ENCODE measurements at places on chromosomes 4 and X.

- DNase-seq, result no peak
Observed at GRCh38 chr4:13601048-13601447, 26.5 kb downstream of the BOD1L1 start.

DNA sequence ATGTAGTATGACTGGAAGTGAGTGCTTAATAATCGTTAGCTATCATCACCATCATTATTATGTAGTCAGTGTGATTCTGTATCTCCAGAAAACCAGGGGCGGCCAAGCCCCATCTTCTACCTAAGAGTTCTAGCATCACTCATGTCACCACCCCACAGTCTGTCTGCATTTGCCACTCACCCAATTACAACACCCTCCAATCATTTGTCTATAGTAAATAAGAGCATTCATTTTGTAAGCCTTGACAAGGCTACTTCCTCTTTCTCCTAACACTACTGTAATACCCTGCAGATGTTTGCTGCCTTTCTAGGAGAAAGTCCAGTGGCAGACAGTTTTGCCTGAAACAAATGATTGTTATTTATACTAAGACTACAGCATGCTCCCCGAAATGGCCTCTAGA, 15.8 kb upstream of the IL21 start:
- DNase-seq, result no peak

- DNase-seq, result no peak
Observed at GRCh38 chr4:53014881-53015280, 152.8 kb downstream of the RASL11B start.

DNA sequence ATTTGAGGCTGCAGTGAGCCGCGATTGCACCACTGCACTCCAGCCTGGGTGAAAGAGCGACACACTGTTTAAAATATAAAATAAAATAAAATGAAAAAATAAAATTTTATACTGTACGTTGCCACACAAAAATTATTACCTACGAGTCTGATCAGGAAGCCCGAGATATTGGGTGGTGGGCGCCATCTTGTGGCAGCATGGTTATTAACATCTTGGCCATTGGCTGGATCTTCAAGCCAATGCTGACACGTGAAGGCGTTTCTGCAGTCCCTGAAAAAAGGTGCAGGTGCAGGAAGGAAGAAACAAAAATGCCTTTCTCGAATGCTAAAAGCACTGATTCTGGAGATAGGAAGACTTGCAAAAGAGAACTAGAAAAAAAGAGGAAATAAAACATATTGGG, 4.9 kb upstream of the TLR8 start:
- no peak for DNase-seq

GRCh38 chr4:954211-955020, 19.0 kb downstream of the DGKQ start:
- DNase-seq, result no peak

DNA sequence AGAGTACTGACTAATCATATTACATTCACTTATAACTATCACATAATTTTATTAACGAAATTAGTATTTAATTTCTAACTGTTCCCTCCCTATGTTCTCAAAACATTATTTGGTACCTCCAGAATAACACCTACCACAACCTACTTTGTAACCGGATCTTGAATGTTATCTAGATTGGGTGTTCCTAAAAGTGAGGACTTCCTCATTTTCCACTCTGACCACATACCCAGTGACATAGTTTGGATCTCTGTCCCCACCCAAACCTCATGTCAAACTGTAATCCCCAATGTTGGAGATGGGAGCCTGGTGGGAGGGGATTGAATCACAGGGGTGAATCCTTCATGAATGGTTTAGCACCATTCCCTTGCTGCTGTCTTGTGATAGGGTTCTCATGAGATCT, 21.8 kb downstream of the NR3C2 start:
- DNase-seq, result no peak

- no peak for DNase-seq
Observed at GRCh38 chrX:48831136-48831908, 4.1 kb downstream of the PCSK1N start.

- DNase-seq, result no peak
Observed at GRCh38 chrX:120690344-120690743, 60.5 kb upstream of the C1GALT1C1 start.

GRCh38 chrX:39736216-39737211, 361.2 kb downstream of the BCOR start:
- no peak for DNase-seq

DNA sequence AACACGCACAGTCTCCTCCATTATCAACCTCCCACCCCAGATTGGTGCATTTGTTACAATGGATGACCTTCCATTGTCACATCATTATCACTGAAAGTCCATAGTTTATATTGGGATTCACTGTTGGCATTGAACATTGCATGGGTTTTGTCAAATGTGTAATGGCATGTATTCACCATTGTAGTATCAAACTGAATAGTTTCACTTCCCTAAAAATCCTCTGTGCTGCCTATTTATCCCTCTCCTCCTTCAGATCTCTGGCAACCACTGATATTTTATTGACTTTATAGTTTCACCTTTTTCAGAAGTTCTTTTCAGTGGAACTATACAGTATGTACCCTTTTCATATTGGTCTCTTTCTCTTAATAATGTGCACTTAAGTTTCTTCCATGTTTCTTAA, 1565.4 kb downstream of the PCDH18 start:
- no peak for DNase-seq

DNA sequence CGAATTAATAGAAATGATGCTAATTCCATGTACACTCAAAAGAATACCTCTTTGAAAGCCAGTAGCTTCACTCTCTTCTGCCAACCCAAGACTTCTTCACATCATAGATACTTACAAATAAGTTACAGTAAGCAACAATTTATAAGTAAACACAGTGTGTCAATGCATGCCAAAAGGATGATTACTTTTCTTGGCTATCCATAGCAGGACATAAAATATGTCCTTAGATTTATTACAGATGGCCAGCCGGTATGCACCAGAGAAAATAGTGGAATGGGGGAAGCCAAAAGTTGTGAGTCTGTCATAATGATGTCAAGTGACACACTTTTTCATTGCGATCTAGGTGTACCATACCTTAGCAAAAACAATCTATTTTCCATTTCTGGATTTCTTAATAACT, 631 bp upstream of the BMX start:
- no peak for DNase-seq

GRCh38 chr4:151459375-151459774, 50.4 kb downstream of the FHIP1A start:
- DNase-seq, result no peak

- DNase-seq, result no peak
Observed at GRCh38 chr4:87046121-87046551, 111.3 kb downstream of the AFF1 start.

DNA sequence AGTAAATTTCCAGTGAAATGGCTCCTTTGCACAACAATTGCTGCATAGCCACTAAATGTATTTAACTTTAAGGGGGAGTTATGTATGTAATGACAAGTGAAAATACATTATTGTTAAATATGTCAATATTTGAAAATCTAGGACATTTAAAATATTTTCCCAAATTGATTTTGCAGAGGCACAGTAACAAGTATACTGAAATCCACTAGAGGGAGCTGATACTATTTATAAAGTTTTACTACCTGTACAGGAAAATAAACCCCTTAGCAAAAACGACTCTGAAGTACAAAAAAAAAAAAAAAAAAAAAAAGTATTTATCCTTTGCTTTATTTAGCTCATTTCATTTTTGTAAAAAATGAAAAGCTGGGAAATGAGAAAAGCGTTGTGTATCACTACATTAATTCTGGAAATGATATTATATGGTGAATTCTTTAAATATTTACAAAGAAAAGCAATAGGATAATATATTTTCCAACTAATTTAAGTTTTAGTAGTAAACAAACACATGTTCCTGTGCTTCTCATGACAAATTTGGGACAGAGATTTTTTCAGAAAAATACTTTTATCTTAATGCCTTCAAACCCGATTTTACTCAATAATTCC, 727.7 kb downstream of the DMD start:
- no peak for DNase-seq

GRCh38 chr4:145168581-145169187, 11.7 kb downstream of the OTUD4 start:
- DNase-seq, result no peak

DNA sequence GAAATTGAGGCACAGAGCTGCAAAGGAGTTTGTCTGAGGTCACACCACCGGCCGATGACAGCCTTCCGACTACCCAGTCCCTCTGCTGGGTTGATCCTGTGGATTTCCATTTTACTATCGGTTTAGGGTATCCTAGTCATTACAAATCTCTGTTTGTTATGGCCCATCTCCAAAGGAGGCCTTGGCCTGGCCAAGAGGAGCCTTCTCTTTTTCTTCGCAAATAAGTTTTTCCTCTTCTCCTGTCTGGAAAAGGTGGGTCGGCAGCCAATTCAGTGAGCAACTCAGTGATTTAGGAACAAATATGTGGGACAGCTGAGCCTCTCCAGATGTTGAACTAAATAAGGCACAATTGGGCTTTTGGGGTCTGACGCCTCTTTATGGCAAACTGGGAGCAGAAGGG, 169.2 kb upstream of the RBPJ start:
- no peak for DNase-seq

- no peak for DNase-seq
Observed at GRCh38 chrX:149433051-149433450, 72.1 kb downstream of the IDS start.

DNA sequence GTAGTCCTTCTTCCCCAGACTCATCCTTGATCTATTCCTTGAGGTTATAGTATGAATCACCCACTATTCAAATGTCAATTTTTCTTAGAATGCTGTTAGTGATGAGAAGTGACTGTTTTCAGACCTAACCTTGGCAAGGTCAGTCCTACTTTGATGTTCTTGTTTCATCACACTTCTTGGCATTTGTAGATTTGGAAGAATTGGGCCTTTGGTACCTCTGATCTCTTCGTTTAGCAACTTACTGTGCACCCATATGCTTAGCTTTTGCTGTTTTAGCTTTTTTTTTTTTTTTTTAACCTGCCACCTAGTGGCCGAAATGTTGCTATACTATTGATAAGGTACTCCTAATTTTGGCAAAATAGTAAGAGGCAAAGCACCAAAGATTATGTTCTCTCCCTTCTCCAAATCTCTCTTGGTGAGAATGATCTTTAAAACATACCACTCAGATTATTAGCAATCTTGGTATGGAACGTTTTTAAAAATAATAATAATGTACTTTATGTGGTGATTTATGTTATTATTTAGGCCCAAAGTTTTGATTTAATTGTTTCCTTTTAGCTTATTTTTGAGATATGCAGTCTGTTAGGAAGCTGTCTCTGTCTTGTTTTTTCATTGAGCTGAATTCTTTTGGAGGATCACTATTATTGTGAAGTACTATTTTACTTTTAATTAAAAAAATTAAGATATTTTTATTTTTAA, 16.6 kb downstream of the DCK start:
- DNase-seq, result no peak

DNA sequence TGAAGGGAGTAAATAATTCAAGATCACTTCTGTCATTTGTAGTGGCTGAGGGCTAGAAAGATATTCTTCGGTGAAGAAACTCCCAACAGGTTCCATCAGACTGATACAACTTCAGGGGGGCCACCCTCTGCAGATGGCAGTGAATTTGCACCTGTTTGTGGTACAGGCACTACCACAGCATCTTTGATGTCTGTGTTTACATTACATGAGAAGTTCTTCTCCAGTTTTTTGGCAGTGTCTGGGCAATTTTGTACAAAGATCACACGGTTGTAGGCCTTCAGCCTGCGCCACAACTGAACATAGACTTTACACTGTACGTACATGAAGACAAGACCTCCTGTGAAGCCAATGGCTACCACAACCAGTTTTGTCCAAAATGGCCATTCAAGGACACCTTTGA, 34.2 kb downstream of the TMA16 start:
- DNase-seq, result no peak

DNA sequence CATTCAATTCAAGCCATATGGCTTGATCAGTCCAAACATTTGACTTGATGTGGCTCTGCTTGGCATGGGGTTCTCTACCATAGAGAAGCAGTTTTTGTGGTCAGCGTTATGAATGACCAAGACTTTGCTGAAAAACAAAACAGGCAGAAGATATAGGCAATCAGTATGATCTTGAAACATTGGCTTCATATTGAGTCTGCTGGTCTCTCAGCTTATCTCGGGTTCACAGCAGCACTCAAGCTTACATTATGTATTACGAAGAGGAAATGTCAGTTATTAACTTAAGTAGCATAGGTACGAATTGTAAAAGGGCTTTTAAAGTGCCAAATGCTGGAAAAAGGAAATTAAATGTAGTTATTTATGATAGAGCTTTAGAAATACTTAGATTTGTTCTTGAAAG, 99.0 kb downstream of the AFF2 start:
- DNase-seq, result no peak

- no peak for DNase-seq
Observed at GRCh38 chrX:6149060-6149872, 79.4 kb downstream of the NLGN4X start.

DNA sequence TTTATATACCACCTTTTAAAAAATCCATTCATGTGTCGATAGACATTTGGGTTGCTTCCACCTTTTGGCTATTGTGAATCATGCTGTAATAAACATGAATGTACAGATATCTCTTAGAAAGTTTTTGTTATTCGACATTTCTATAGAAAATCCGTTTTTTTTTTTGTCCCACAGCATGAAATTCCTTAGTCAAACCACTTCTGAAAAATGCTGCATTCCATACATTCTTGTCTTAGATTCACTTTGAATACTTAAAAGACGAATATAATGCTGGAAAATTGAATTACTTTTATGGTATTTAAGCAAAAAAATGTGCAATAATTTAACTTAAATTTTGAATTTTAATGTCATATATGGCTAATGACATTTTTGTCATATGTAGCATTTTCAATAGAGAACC, 1345.5 kb downstream of the TECRL start:
- DNase-seq, result no peak

GRCh38 chr4:78318126-78318525, 233.4 kb upstream of the ANXA3 start:
- no peak for DNase-seq

DNA sequence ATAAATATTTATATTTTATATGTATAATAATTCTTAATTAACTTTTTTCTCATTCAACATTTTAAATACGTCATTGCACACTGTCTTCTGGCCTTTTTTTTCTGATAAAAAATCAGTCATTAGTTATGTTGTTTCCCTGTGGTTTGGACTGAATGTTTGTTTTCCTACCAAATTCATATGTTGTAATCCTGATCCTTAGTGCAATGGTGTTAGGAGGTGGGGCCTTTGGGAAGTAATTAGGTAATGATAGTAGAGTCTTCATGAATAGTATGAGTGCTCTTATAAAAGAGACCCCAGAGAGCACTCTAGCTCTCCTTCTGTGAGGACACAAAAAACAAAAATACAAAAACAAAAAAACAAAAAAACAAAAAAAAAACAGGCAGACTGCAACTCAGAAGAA, 117.2 kb downstream of the GASK1B start:
- DNase-seq, result no peak

GRCh38 chrX:71217298-71217697, 5.7 kb upstream of the GJB1 start:
- DNase-seq, result no peak

GRCh38 chr4:105510245-105510644, 36.4 kb upstream of the PPA2 start:
- DNase-seq, result no peak

- DNase-seq, result no peak
Observed at GRCh38 chr4:79650794-79651431, 242.9 kb upstream of the GK2 start.

- no peak for DNase-seq
Observed at GRCh38 chrX:10549280-10549679, 71.1 kb downstream of the MID1 start.

- no peak for DNase-seq
Observed at GRCh38 chr4:114577386-114577785, 21.2 kb upstream of the UGT8 start.

GRCh38 chrX:19761554-19762295, 125.7 kb downstream of the SH3KBP1 start:
- no peak for DNase-seq
